ENCODE measurements at places on chromosomes 1 and 21. TPM values are rescaled to one million over a fixed set of nuclear protein-coding genes. Genes with fewer than 3 reads are reported as not detected.

The CSMD2 gene
- not detected for total RNA-seq

The ABCA4 gene
- 0.48 TPM for total RNA-seq

The FCAMR gene
- not detected for total RNA-seq

- H3K27ac ChIP-seq: no peak overlapping the region
- DNase-seq: peak; percentile 67
- peaks cover 2% of the 10 kb centered on the region for H3K36me3 ChIP-seq
- H3K27me3 ChIP-seq: no peaks in the 10 kb centered on the region
- H3K4me3 ChIP-seq: no peak overlapping the region
These were observed 58.8 kb downstream of the FRRS1 start for GRCh38 chr1:99707535-99708142.

DNA sequence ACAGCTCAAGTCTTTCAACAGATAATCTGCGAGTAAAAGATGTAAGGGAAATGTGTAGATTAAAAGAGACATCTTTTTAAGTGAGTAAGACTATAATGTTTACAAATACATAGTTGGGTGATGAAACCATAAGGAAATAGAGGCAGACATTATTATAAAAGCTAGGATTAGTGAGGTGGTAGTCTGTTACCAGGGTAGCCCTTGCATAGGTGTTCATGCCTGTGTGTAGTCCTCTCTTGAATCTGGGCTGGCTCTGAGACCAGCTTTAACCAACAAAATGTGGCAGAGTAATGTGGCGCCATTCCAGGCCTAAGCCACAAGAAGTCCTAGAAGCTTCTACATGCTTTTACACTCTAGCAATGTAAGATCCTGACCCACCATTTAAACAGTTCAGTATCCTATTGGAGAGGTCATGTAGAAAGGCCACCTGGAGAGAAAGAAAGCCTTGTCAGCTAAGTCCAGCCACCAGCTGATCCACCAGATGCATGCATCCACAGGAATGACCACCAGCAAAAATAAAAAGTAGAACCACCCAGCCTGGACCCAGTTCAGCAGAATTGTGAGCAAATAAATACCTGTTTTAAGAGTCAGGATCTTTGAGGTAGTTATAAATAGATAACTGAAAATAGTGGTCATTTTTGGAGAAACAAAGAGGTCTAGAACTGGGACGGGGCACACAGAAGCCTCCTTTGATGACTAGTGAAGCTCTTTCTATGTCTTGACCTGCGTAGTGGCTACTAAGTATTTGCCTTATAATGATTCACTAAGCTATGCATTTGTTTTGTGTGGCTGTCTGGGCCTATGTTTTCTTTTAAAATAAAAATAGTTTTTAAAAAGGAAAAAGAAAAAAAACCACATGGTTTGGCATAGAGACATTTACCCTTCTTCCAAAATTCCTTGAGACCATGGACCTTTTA lies 8.1 kb downstream of the NIBAN1 start:
- H3K4me1 ChIP-seq: peaks cover 7% of the 10 kb centered on the region
- no peaks in the 10 kb centered on the region for H3K27me3 ChIP-seq
- no peak for DNase-seq
- no peaks in the 10 kb centered on the region for H3K36me3 ChIP-seq
- no peak overlapping the region for H3K27ac ChIP-seq

GRCh38 chr21:38930853-38931252 lies 125.1 kb downstream of the ETS2 start:
- no peak overlapping the region for H3K4me3 ChIP-seq
- H3K4me1 ChIP-seq: no peaks in the 10 kb centered on the region
- no peak overlapping the region for H3K27ac ChIP-seq
- no peak for DNase-seq
- H3K27me3 ChIP-seq: peaks cover 2% of the 10 kb centered on the region

GRCh38 chr1:244226435-244226834 lies 175.4 kb downstream of the ZBTB18 start:
- H3K36me3 ChIP-seq: no peaks in the 10 kb centered on the region
- H3K4me3 ChIP-seq: no peak overlapping the region

DNA sequence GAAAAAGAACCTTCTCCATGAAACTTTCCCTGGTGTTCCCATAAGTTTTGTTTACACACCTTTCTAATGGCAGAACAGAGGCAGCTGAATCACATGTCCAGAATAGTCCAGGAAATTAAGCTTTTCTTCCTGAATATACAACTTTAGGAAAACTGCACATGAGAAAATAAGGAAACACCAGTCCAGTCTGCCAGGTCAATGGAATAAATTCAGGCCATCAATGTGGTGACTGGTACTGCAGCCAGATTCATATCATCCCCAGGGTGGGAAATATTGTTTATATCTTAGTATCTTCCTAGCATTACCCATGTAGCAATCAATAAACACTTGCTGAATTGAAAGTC lies 6.7 kb upstream of the FBXO28 start:
- peaks cover 4% of the 10 kb centered on the region for H3K4me1 ChIP-seq
- no peaks in the 10 kb centered on the region for H3K27me3 ChIP-seq
- H3K4me3 ChIP-seq: no peak overlapping the region

Measured in natural killer cell (primary cell).